HFF-Myc (cell line): ENCODE measurements at places on chromosomes 11 and 22.

- DNase-seq = no peak
These were observed 8.0 kb downstream of the TMPRSS6 start for GRCh38 chr22:37101311-37102066.

GRCh38 chr11:119795231-119795630 is 66.2 kb upstream of the NECTIN1 start:
- peak; percentile 46 for DNase-seq

GRCh38 chr11:79440571-79441460 is at the start of gene TENM4:
Gene TENM4 (minus strand): TSS chr11:79441030. CDS start chr11:79069944, 371,086 bp downstream.
- no peak for DNase-seq

GRCh38 chr22:27641049-27641795 is 160.3 kb downstream of the MN1 start:
- no peak for DNase-seq

- no peak for DNase-seq
These were observed 5.4 kb downstream of the TRABD start for GRCh38 chr22:50190941-50191741.

GRCh38 chr22:45758603-45759002 is 87.0 kb downstream of the ATXN10 start:
- DNase-seq = no peak

GRCh38 chr22:24894998-24895397 is 51.5 kb downstream of the LHFPL7 start:
- peak; percentile 19 for DNase-seq

DNA sequence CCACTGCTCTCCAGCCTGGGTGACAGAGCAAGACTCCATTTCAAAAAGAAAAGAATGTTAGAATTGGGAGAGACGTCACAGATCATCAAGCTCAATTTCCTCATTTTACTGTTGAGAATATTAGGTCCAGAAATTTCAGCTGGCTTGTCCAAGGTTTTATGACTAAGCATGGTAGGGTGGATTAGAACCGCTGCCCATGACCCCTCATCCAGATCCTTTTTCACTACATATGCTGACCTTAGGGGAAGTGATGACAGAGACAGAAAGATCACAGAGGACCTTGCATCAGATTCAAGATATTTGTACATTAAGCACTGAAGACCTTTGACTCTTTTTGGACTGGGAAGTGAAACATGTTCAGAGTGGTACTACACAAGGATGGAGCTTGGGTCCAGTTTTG is 134.5 kb downstream of the ADAMTS15 start:
- no peak for DNase-seq

GRCh38 chr11:75389276-75389605 is 10.1 kb upstream of the RPS3 start:
- DNase-seq = no peak

- DNase-seq = no peak
These were observed 34.8 kb downstream of the CD82 start for GRCh38 chr11:44600261-44600660.

GRCh38 chr11:11571893-11572292 is 49.9 kb downstream of the GALNT18 start:
- DNase-seq = no peak

GRCh38 chr11:116929414-116930090 is 92.1 kb upstream of the APOA1 start:
- no peak for DNase-seq

DNA sequence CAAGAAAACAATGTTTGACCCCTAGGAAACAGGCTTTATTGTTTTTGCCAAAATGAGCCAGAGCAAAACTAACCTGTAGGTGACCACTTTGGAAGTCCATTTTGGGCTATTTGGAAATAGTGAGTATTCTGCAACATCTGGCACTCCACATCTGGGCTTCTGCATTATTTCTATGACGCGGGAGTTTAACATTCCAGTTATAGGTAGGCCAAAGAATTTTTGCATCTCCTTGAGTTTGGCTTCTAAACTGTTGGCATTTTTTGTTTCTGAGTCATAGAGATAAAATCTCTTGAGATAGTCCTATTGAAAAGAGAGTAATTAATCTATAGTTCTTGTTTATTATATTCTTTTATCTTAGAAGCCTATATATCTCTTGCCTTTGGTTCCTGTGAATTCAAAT is 2.9 kb downstream of the MMP7 start:
- peak; percentile 40 for DNase-seq

GRCh38 chr11:14342906-14343305 is 16.1 kb downstream of the RRAS2 start:
- DNase-seq = peak; percentile 37

DNA sequence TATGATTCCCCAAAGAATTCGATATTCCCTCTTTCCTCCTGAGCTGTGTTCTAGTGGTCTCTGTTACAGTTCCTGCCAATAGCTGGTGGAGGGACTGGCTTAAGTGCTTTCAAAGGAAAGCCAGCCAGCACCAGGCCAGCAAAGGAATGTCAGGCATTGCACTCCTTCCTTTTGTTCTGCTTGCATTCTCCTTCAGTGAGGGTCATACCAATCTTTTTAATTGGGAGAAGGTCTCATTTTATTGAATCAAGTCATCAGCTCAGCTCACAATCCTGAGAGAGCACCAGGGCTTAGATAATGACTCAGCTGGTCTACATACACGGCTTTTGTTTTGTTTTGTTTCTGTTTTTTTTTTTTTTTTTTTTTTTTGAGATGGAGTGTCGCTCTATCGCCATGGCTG is 222.9 kb downstream of the NAV2 start:
- no peak for DNase-seq

DNA sequence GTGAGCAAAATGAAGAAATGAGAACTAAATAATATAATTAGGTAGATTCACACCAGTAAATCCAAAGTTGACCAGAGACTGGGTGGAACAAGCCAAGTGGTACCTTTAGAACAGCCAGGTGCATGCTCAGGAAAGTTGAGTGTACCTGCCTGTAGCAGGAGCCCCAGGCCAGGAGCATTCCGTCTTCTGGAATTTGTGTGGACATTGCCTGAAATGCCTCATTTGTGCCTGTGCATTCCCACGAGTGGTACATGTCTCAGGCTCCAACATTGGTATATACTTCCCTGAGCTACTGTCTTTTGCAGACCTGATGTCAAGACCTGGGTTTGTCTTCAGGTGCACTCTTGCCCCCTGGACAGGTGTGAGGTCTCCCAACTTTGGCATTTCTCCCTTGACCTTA is 187.6 kb upstream of the NECTIN1 start:
- no peak for DNase-seq

DNA sequence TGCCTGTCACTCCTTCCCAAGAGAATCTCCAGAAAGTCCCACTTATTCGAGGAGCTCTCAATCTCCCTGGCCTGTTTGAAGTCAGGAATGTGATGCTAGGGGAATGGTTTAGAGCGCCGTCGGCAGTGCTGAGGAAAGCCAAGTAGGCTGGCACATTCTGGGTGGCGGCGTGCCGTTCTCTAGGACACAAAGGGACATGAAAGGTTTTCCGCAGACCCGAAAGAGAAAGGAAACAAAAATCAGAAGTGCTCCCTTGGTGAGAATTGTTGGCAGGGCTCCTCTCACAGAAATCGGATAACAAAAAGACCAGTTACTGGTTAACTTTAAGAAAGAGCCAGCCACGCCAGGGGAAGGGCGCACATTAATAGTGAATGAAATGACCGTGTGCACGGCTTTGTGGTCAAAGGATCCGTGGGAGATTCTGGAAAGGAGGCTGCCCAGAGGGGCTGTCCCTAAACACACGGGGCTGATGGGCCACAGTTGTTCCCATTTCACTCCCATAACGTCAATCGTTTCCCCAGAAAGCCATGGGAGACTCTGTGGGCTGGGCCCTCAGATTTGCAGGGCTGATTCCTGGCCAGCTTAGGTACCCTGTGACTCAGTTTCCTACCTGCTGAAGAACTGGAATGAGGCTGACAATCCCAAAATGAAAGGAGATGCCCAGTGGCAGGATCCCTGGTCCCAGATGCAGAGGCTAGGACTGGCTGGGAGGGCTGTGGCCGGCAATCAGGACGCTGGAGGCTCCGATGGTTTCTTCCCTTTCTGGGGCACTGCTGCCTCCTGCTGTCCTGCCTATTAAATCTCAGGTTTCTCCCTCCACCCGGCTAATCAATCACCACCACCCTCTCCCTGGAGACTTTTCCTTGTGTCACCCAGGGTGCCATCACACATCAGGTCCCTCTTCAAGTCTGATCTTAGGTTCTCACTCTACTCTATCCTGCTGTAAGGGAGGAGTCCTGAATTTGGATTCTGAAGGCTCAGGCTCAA is 82.3 kb downstream of the RCN1 start:
- peak; percentile 7 for DNase-seq

- no peak for DNase-seq
These were observed 26.1 kb downstream of the DRG1 start for GRCh38 chr22:31425331-31426050.

DNA sequence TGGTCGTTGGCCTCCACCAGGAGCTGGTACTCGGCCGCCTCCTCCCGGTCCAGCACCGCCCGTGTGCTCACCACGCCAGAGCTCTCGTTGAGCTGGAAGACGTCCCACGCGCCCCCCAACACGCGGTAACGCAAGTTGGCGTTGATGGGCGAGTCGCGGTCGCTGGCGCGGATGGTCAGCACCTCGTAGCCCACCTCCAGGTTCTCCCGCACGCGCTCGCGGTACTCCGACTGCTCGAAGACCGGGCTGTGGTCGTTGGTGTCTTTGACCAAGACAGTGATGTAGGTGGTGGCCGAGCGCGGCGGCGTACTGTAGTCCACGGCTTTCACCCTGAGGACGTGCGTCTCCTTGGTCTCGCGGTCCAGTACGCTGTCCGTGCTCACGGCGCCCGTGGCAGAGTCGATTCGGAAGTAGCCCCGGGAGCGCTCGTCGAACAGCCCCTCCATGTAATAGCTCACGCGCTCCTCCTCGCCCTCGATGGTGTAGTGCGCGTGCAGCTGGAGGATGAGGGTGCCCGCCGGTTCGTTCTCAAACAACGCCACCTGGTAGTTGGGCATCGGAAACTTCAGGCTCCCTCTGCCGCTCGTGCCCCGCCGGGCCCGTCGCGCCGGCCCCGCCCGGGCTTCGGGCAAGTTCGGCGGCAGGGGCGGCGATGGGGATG is 1.4 kb downstream of the CELSR1 start:
- no peak for DNase-seq

- no peak for DNase-seq
These were observed 27.6 kb upstream of the TOLLIP start for GRCh38 chr11:1336836-1337646.

DNA sequence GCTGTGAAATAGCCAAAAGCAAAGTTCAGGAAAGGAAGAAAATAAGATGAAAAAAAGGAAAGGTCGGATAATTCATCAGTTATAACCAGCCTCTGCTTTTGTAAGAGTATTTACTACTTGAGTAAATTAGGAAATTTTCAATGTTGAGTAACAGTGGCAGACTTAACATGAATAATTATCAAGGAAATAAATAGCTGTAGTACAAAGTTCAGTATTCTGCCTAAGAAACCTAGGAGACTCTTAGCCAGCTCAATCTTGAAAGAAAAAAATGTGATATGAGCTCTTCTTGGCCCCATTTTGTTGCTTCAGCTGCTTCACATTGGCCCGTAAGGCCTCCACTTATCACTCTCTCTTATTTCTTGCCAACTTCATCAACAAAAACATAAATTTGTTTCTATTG is 17.0 kb upstream of the DNAJB7 start:
- no peak for DNase-seq

- no peak for DNase-seq
These were observed 11.0 kb upstream of the PICK1 start for GRCh38 chr22:38046070-38046748.

DNA sequence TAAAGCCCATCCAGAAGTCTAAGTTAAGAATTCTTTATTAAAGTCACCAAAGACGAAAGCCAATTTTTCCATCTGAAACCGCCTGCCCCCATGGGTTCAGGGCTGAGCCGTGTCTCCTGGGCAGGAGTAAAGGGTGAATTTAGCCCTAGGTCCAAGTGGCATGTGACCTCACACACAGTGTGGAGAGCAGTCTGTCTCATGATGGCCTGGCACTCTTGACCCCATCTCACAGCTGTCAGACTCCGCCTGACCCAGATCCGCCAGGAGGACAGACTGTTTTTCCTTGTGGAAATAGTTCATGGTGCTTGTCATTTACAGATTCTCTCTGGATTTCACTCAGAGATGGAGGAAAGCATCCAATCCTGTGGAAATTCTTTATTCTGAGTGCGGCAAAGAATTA is 109.7 kb downstream of the GALNT18 start:
- DNase-seq = no peak

DNA sequence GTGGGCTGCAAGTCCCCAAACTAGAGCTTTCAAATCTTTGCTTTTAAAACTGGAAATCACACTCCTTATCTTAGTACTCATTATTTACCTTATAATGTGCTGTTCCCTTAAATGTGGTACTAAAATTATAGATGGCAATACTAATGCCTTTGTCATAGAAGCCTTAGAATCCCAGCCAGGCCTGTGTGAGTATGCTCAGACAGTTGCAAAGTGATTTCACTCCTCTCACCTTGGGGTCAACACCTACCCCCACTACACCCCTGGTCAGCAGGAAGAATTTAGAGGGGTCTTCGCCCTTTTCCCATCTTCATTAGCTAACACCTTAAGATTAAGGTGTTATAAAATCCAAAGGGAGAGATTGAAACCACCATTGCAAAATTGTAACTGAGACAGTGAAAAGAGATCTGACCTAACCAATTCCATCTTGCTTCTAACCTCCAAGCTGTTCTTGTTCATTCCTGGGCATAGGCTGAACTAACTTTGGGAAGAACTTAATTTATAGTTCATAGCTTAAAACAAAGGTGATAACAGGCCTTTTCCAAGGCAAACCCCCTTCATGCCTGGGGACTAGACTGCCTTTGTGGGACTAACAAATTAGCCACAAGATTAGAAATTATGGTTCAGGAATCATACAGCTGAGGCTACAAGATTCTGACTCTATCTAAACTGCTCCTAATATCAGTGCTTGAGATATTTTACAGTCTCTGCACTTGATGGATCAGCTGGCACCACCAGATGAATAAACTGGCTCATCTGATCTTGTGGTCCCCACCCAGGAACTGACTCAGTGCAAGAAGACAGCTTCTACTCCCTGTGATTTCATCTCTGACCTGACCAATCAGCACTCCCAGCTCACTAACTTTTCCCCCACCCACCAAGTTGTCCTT is 10.4 kb upstream of the MRPL17 start:
- DNase-seq = peak; percentile 65

GRCh38 chr11:8059571-8060011 is 21.4 kb upstream of the TUB start:
- no peak for DNase-seq

DNA sequence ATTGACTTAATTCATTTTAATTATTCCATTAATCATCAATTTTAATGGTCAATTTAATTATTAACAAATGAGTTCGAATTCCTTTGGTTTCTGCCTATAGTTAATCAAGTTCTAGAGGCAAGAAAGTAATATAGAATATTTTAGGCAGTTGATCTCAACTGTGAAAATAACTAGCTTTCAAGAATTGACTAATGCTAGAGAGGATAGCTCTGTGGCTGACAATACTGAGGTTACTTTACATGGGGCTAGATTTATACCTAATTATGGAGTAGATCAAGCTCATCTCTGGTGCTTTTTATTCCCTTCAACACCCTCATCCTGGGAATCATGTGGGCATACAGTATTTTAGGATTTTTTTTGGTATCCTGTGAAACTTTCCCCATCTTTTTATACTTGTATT is 259.4 kb downstream of the GRM5 start:
- no peak for DNase-seq
